Adipocyte (in vitro differentiated cells): ENCODE measurements at places on chromosomes 5 and 9.

DNA sequence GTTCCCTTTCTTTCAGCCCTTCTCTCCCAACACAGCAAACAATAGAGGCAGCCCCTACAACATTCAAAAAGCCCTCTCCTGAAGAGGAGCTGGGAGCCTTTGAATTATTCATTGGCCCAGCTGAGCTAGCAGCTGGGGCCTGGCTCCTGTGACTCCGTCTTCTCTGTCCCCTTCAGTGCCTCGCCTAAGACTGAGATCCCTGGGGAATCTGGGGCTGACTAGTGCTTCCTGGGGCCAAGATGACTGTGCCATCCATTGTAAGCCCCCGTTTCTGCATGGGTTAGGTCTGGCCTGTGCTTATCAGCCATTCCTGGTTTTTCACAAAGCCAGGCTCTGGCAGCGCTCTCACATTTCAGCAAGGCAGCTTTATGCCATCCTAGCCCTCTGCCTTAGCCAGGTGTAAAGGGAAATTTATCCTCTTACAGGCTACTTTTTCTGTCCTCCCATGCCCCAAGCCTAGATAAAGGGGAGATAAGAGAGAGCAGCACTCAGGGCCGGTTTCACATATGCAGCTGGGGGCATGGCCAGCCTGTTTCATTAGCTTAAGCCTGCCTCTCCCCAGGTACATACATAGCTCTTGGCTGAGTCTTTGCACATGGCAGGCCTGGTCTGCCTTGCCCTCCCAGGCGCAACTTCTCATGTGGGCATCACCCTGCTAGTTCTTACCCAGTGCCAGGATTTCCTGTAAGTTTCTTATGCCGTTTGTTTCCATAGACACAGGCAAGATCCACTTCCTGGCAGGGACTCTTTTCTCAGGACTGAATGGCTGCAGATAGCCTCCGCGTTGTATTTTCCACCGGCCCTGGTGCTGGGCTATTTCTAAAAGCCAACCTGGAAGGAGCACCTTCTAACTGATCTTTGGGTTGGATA is 15.8 kb downstream of the PTPA start:
- DNase-seq, result no peak

DNA sequence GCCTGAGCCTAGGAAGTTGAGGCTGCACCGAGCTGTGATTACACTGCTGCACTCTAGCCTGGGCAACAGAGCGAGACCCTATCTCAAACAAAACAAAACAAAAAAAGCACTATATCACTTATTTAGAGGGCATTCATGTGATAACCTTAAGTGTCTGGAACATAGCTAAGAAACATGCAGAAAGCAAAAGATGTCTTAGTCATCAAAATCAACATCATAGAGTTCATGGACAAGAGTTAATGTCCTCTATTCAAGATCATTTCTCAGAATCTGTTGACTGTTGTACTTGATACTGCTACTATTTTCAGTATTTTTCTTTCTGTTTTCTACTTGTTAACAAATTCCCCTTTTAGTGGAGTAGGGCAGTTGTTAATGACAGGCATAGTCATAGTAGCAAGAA is 25.4 kb downstream of the FSD1L start:
- no peak for DNase-seq

DNA sequence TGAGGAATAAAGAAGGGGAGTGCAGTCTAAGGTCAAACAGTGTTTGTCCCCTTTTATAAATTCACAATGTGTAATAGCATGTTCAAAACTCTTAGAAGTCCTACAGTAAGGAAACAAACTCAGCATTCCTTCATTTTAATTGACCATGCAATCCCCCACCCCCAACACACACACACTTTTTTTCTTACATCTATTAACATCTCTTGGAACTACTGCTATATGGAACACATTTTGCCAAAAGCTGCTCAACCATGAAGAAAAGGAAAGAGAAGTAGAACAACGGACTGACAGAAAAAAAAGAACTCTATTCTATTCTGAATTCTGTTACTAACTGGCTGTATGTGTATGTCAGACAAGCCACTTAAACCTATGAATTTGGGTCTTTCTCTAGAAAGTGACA is 2.8 kb upstream of the CTNNAL1 start:
- DNase-seq, result peak; percentile 16

GRCh38 chr9:134224127-134224526 is 59.8 kb upstream of the RNU6ATAC start:
- no peak for DNase-seq

DNA sequence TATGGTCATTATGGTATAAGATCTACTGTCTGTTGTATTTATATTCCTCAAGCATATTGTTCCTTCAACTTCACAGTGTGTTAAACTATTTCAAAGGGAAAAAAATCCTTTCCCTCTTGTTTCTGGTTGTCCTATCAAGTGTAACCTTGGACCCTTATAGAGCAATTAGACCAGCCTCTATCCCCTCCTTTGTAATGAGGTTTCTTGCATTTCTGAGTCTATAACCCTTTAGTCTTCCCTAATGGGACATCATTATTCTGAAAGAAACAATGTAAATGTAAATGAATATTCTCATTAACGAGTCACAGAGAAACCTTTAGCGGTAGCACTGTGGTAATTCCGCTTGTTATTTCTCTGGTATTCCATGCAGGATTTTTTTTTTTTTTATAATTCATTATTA is 197.3 kb downstream of the CNTLN start:
- DNase-seq, result no peak

DNA sequence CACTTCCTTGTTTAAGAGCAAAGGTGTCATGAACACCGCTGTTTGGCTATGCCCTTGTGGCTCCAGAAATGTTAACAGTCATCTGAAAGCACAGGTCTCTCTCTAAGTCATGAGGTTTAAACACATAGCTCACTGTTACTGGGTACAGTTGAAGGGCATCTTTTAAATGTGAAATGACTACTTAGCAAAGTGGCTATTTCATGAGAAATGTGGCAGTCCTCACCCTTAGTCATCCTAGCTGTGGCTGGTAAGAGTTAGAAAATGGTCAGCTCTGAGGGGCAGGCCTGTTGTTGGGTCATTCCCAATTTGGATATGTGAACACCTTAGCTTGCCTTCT is 24.2 kb upstream of the TMEM171 start:
- no peak for DNase-seq

GRCh38 chr5:35904443-35905132 is 33.8 kb downstream of the CAPSL start:
- DNase-seq, result no peak
